HAP-1 (cell line): ENCODE measurements at places on chromosomes 1 and 21.

DNA sequence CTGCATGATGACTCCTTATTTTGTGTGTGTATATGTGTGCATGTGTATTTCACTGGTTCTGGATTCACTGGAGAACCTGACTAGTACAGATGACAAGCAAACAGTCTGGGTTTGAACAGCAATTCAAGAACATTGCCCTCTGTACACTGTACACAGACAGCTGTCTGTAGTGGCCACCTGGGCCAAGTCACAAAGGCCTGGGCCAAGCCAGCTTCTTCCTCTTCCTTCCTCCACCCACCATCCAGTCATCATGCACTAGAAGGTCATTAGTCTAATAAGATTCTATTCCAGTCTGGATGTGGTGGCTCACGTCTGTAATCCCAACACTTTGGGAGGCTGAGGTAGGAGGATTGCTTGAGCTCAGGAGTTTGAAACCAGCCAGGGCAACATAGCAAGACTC, 155.9 kb downstream of the ELAVL4 start:
- no peak for DNase-seq

DNA sequence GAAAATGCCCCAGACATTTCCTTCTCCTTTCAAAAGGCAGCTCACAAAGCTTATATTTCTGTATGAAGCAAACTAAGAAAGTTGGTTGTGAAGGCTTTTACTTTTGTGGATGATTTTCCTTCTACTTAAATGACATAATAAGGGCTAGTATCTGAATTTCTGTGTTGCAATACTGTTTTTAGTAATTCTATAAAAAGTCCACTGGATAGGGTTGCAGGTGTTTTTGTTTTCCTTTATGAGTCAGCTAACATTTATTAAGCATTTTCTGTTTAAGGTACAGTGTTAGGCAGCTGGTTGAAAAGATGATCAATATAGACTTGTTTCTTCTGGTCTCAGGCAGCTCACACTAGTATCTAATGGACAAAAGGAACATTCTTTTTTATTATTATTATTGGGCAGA, 722.2 kb downstream of the RWDD3 start:
- DNase-seq = no peak

DNA sequence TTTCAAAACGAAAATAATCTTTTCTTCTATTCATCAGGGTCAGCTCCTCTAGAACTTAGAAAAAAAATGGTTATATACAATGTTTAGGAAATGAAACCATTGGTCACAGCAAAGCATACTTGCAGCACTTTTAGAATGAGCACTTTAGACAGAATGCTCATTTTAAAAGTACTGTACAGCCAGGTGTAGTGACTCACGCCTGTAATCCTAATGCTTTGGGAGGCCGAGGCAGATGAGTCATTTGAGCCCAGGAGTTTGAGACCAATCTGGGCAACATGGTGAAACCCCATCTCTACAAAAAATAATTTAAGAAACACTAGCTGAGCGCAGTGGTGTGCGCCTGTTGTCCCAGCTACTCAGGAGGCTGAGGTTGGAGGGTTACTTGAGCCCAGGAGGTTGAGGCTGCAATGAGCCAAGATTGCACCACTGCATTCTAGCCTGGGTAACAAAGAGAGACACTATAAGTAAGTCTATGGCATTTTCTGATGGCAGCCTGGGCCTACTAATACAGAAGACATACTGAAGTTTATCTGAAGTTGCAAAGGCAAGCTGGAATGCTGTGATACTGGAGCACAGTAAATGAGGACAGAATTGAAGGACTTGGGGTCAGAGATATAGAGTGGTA, 48.9 kb upstream of the ZNF326 start:
- no peak for DNase-seq

GRCh38 chr1:42177541-42177981, 13.0 kb upstream of the GUCA2A start:
- DNase-seq = no peak

- no peak for DNase-seq
Observed at GRCh38 chr1:29933067-29933466, 696.7 kb downstream of the PTPRU start.

DNA sequence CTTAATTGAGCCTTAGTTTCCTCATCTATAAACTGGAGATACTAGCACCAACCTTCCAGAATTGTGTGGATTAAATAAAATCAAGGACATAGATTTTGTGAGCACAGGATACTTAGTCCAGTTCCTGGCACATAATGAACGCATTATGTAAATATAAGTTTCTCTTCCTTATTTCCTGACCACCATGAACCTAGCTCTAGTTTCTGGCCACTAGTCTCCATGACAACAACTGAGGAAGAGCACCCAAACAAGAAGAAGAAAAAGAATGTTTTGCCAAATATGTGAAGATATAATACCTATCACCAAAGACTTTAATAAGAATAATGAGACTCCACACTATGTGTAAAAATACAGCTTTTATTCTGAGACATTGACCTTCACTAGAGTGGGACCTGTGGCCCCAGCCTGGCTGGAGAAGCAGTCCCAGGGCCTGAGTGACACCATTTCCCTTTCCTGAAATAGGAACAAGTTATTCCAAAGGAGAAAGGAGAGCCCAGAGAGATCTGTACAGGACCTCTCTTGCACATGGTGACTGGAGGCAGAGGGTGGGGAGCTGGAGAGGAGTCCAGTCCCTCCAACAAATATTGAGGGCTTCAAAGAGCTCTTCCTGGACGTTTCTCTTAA, 940 bp upstream of the USF1 start:
- no peak for DNase-seq

- DNase-seq = no peak
Observed at GRCh38 chr1:226711976-226712741, 26.9 kb downstream of the ITPKB start.

DNA sequence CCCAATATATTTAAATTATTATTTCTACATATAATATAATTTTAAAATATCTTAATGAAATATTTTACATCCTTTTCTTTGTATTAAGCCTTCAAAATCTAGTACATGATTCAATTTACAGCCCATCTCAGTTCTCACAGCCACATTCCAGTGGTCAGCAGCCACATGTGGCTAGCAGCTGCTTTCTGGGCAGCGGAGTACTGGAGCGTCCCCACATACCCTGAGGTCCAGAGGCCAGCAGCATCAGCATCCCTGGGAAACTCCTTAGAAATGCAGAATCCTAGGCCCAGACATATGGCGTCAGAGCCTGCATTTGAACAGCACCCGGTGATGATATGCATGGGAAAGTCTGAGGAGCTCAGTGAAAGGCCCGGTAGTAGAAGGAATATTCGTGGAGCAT, 8.6 kb upstream of the LHX4 start:
- no peak for DNase-seq

DNA sequence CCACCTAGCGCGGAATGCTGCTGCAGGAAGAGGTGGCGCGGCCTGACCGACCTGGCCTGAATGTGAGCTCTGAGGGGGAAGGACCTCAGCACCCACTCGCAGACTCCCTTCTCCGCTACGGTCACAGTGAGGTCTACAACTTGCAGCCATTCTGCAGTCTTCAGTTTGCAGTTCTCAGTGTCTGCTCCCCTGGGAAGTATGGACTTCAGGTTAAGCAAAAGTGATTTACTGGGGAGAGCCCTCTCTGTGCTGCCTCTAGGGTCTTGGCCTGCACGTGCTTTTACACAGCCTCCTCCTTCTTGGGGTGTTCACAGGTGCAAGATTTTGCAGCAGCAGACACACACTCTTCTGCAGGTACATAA, 296.0 kb downstream of the OMA1 start:
- no peak for DNase-seq

GRCh38 chr1:160159846-160160245, 8.4 kb downstream of the ATP1A4 start:
- no peak for DNase-seq

- no peak for DNase-seq
Observed at GRCh38 chr1:82565546-82565945, 764.8 kb downstream of the ADGRL2 start.

DNA sequence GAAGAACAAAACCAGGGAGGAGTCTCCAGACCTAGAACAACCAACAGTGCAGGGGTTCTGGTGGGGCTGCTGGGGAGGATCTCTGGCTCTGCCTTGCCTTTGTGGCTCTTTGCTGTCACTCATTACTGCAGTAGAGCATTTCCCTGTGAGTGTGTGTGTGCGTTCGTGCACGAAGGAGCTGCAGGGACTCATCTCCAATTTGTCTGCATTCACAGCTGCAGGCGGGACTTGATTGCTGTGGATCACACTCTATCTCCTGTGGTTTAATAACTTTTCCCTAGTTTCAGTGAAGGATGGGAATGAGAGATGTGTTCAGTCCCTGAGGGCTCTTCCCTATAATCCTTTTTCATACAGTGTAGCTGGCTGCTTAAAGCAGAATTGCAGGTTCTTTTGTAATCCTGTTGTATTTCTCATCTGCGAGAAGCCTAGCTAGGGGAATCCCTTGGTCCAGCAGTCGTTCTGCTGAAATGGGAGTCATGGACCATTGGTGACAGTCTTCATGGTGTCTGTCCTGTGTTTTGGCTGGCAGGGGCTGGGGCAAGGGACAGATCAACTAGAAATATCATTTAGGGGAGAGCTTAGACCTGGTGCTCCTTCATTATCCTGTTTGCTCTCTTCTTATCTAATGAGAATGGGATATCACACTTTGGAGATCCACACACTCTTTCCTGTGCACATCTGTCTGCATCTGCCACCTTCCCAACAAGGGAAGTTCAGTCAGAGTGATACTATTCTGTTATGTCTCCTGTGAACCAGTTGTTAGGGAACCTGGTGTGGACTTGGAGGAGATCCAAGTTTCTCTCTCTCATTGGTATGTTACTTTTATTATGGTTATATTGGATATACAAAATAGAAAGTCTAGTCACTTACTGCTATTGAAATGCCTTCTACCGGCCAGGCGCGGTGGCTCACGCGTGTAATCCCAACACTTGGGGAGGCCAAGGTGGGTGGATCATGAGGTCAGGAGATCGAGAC, 3.0 kb downstream of the PCP4L1 start:
- no peak for DNase-seq

GRCh38 chr1:160607011-160607671, 27.8 kb upstream of the CD84 start:
- DNase-seq = peak; percentile 54
